ENCODE measurements at places on chromosomes 7 and 10.

- peak; percentile 21 for DNase-seq
Measured at GRCh38 chr10:122213766-122214165, 57.3 kb upstream of the BTBD16 start.

- DNase-seq, result peak; percentile 31
Measured at GRCh38 chr7:130814778-130815335, 80.8 kb upstream of the KLF14 start.

- DNase-seq, result no peak
Measured at GRCh38 chr7:151529842-151530241, 10.1 kb upstream of the RHEB start.

DNA sequence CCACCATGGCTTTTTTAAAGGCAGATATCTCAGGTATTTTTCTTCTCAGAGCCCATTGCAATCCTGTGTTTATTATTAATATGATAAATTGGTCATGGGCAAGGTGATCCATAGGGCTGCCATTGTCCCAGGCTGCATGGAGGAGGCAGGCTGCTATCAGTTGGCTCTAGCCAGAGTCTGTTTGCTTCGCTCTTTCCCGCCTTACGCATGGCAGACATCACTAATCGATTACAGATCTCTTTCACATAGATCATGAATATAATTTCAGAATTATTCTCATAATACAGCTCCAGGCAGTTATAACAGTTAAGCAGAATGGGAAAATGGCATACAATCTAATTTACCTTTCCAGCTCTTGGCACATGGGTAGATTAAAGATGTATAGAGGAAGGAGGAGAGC is 30.4 kb upstream of the HABP2 start:
- peak; percentile 44 for DNase-seq

GRCh38 chr10:112583236-112583939 is 136.4 kb downstream of the VTI1A start:
- DNase-seq, result no peak

DNA sequence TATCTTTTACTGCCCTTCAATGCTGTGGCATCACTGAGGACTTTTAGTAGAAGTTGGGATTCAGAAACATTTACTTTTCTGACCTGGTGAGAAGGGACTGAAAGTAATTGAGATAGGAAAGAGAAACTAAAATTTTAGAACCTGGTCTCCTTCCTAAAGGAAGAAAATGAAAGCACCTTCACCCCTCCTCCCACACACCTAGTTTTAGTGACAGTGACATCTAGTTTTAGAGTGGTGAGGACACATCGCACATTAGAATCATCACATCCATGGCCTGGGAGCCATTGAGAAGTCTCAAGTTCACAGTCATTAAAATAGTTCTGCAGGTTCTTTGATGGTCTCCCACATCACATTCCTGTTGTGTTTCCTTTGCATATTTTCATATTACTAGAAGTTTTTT is 16.1 kb downstream of the TAS2R41 start:
- DNase-seq, result no peak

DNA sequence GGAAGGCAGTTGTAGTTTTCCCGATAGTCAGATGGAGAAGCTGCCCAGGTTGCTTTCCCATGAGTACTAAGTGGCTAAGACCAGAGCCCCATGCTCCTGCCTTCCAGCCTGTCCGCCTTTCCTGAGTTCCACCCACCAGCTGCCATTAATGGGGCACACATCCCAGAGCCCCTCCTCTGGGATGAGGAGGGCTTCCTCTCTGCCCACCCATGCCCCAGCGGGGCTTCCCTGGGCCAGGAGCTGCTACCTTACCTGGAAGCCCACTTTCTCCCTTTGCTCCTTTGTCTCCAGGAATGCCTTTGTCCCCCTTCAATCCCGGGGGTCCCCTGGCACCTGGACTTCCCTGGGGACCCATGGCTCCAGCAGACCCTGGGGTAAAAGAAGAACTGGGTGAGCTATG is 7.8 kb downstream of the SFTPD start:
- no peak for DNase-seq

GRCh38 chr10:125928928-125929585 is 32.7 kb downstream of the FANK1 start:
- DNase-seq, result no peak

- peak; percentile 82 for DNase-seq
Measured at GRCh38 chr7:121872831-121873288, at the start of gene PTPRZ1. Gene PTPRZ1, plus strand, starts transcription at chr7:121873161. Its CDS starts 339 bp downstream, at chr7:121873500.

DNA sequence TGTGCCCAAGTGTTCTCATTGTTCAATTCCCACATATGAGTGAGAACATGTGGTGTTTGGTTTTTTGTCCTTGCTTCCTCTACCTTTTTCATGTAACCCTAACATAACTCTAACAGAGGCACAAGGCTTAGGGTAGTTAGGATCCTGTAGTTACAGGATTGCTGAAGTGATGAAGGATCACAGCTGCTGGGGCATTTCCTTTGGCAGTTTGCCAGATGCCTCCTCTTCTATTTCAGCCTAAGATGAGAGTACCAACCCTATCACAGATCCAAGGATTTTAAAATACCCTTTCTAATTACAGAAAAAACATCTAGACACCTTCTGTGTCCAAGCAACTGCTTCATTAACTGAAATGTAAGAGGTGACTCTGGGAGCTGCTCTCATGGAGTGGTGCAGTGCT is 141.7 kb upstream of the COL1A2 start:
- no peak for DNase-seq

- no peak for DNase-seq
Measured at GRCh38 chr7:17062151-17063044, 180.6 kb upstream of the AGR3 start.

DNA sequence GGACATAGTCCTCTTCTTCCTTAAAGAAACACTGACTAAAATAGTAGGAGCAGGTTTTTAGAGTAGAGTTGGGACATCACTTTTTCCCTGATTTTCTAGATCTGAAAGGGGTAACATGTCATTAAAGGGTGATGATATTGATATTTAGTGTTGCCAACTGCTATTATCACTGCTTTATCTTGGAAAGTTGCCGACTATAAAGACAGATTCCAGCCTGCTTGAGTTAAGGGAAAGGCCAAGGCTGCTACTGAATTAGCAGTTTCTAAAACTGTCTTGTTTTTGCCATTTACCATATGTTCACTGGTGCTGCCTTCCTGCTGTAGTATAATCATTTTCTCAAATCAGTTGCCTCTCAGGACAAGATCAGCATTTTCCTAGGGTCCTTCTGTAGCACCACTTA is 29.7 kb downstream of the AP3M1 start:
- DNase-seq, result no peak

GRCh38 chr10:24569330-24569796 is 154.3 kb downstream of the ARHGAP21 start:
- DNase-seq, result no peak

GRCh38 chr7:107779647-107780099 is 23.4 kb downstream of the SLC26A3 start:
- DNase-seq, result no peak

DNA sequence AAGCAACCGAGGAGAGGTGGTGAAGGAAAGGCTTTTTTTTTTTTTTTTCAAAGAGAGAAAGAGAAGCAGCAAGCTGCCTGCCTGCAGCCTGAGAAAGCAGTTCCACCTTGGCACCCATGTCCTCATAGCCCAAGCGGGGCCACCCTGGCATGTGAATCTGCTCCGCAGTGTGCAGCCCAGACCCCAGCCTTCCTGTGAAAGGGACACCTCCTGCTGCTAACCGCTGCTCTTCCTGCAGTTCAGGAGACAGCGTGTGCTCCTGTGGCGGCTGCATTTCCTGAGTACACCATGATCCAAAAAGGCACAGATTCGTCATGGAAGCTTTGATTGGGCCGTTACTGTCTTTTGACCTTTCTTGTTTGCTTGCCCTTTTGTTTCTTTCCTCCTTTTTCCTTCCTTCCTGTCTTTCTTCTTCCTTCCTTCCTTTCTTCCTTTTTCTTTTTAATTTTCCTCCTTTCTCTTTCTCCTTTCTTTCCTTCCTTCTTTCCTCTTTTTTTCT is 38.1 kb downstream of the IKZF1 start:
- peak; percentile 71 for DNase-seq

DNA sequence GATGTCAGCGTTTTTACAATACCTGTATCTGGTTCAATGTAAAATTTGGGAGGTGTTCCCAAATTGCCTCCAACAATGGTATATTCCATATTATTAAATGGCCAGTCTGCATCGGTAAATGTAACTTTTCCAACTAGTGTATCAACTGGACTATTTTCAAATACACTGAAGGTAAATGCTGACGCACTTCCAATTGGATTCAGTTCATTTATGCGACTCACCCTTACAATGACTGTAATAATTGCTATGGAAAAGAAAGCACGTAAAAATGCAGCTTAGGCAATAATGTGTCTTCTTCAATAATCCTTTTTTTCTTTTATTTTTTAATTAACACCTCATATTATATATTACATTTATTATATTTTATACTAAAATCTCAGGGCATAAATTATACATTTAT is 209.1 kb downstream of the HGF start:
- DNase-seq, result no peak

DNA sequence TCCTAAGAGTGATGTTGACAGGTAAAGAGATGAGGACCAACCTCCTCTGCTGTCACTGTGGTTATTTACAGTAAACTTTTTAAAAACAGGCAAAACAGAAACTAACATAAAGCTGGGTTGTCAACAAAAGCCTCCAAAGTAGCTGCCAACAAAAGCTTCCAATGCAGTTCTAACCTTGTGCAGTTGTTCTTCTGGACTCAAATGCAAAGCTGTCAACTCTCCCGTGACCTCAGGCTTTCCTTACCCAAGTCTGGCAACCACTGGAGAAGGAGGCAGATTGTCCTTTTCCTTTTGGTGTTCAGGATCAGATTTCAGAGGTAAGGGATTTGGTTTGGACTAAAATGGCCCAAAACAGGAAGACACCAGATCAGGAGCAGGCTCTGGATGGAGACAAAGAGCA is 63.1 kb downstream of the DLG5 start:
- DNase-seq, result no peak

DNA sequence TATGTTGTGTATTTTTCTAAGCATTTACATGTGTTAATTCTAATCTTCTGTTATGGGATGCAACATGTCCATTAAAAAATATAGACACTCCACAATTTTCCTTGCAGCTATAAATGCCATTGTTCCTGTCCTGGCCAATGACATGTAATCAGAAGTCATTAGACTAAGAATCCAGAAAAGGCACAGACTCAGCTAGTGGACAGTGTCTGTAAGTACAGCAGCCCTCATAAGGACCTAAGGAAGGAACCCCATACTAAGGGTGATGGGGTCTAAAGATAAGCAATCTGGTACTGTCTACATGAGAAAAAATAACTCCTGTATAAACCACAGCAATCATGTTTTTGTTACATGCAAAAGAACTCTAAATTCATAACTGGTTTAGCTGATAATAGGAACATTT is 115.9 kb downstream of the GPR85 start:
- DNase-seq, result no peak

GRCh38 chr10:117214401-117214800 is 17.1 kb downstream of the KCNK18 start:
- no peak for DNase-seq

- DNase-seq, result no peak
Measured at GRCh38 chr7:46879783-46880182, 702.1 kb downstream of the TNS3 start.

- DNase-seq, result no peak
Measured at GRCh38 chr10:96271016-96271815, at the start of gene BLNK. Gene BLNK, minus strand, starts transcription at chr10:96271569. Its CDS starts 171 bp downstream, at chr10:96271398.

GRCh38 chr7:141238596-141239243 is 164.9 kb downstream of the TMEM178B start:
- no peak for DNase-seq
